ENCODE measurements at places on chromosomes 2 and 18.

DNA sequence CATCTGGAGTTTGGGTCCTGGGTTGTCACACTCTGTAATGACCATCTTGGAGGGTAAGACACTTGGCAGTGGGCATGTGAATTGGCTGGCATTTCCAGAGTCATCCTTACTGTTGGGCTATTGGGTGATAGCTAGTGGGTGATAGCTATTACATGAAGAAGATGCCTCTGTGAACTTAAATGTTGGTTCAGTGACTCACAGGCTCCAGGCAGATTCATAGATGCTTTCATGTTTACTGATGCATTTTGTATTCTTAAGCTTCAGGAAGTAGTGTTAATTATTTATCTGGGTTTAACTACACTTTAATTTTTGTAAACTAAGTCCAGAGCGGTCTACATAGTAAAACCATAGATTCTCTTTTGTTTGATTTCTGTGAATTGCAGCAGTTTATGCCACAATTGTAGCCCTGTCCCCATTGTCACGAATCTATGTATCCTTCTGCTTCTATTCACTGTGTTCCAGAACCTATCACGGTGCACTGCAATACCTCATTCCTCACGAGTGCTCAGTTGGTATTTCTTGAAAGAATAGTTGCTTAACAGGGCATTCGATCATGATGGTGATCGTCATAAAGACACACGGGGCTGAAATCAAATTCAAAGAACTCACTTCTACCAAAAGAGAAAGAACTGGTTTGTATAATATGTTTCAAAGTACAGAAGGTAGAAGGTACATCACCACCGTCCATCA lies 79.7 kb downstream of the GBX2 start:
- DNase-seq, result no peak

DNA sequence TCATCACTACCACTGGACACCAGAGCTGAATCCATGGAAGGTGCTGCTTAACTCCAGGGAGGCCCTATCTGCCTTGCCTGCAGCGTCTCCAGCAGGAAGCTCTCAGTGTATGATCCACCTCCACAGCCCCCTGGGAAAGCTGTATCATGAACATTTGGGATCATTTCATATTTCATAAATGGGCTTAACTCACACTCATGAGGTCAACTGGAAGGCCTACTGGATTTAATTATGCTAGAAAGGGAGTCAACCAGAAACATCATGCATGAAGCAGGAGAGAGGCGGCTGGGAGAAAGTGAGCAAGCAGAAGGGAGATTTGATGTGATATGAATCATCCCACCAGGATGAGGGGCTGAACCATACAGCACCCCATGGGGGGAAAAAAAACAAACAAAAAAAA lies 537.7 kb downstream of the TNS1 start:
- DNase-seq, result no peak

GRCh38 chr18:48422947-48423378 lies 13.8 kb upstream of the ZBTB7C start:
- DNase-seq, result no peak

DNA sequence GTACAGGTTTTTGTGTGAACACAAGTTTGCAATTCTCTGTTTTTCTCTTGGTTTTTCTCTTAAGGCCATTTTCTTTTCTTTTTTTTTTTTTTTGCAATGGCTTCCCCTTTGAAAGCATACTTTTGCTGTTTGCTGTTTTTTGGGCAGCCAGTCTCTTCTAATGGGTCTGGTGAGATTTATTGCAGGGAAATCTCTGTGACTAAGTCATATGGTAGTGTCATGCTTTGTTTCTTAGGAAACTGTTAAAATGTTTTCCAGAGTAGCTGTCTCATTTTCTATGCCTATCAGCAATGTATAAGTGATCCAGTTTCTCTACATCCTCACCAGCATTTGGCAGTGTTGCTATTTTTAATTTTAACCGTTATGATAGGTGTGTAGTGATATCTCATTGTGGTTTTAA lies 27.9 kb upstream of the CDCA7 start:
- no peak for DNase-seq

GRCh38 chr2:220855296-220855695 lies 716.8 kb downstream of the EPHA4 start:
- no peak for DNase-seq

GRCh38 chr18:58937071-58937886 lies 72.6 kb downstream of the ZNF532 start:
- DNase-seq, result no peak

GRCh38 chr2:182077448-182078142 lies 91.9 kb downstream of the PPP1R1C start:
- no peak for DNase-seq

- DNase-seq, result no peak
Measured at GRCh38 chr2:53403792-53404413, 363.7 kb upstream of the CHAC2 start.
